ENCODE measurements at places on chromosomes 12 and 14.
A peak's percentile ranks its signal among the peaks of the same experiment; 100 is the strongest.

- DNase-seq, result no peak
Measured at GRCh38 chr12:117900561-117900960, 68.2 kb downstream of the KSR2 start.

GRCh38 chr12:57720606-57721595 is 17.6 kb downstream of the AGAP2 start:
- DNase-seq, result no peak

GRCh38 chr12:30911207-30911606 is 15.3 kb upstream of the TSPAN11 start:
- DNase-seq, result no peak

GRCh38 chr14:22319526-22320361 is 269.3 kb downstream of the DAD1 start:
- DNase-seq, result no peak

DNA sequence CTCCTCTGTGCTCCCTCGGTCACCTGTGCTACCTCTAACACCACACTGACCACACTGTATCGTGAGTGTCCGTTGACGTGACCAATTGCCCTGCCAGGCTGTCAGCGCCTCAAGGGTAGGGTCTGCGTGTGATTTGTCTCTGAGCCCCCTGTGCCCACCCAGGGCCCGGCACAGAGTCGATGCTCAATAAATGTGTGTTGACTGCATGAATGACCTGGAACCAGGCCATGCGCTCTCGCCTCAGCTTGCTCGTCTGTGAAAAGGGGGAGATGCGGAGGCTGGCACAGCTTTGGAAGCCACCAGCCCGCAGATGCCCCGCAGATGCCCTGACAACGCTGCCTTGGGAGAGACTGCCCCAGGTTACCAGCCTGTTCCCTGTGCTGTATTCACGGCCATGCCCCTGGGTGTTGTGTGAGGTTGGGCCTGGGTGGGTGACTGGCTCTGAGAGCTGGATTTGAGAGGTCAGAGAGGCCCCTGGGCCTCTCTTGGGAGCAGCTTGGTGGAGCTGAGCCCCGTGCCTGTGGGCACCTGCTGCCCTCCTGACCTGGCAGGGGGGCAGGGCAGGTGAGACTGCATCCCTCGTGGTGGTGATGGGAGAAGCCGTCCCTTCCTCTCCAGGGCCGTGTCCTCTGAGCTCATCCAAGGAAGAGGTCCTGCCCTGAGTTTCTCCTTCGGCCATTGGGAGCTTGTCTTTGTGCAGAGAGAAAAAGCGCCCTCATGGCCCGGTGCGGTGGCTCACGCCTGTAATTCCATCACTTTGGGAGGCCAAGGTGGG is 43.2 kb downstream of the CYP46A1 start:
- DNase-seq, result no peak

DNA sequence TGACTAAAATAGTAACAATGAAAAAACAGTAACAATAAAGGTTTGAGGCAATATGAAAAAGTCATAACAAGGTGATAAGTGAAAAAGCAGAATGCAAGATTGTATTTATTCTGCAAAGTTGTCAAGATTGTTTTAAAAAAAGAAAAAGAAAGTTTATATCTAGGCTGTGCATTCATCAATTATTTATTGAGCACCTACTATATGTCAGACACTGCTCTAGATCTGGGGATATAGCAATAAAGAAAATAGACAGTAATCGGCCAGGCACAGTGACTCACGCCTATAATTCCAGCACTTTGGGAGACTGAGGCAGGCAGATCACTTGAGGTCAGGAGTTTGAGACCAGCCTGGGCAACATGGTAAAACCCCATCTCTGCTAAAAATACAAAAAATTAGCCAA is 3.8 kb downstream of the PLA2G1B start:
- DNase-seq, result no peak

- DNase-seq, result peak; percentile 47
Measured at GRCh38 chr14:94129758-94130414, 482 bp upstream of the IFI27L2 start.

DNA sequence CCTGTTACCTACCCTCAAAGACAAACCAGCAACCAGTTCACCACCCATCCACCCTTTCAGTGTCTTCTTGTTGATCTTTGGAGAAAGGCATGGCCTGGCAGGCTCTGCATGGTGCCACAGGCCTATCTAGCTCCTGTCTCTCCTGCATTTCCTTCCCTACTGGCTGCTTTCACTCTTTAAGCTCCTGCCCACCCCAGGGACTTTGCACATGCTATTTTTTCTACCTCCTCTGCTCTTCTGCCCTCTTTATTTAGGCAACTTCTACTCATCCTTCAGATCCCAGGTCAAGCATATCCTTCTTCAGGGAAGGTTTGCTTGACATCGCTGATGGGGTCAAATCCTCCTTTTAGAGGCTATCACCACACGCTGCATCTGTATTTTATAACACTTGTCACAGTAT is 27.1 kb upstream of the GPRC5A start:
- DNase-seq, result no peak

- DNase-seq, result no peak
Measured at GRCh38 chr14:76985540-76986230, 42.8 kb downstream of the IRF2BPL start.

GRCh38 chr14:36212577-36212976 is 36.1 kb upstream of the PTCSC3 start:
- no peak for DNase-seq

- no peak for DNase-seq
Measured at GRCh38 chr12:52600475-52600874, 788 bp downstream of the KRT72 start.

DNA sequence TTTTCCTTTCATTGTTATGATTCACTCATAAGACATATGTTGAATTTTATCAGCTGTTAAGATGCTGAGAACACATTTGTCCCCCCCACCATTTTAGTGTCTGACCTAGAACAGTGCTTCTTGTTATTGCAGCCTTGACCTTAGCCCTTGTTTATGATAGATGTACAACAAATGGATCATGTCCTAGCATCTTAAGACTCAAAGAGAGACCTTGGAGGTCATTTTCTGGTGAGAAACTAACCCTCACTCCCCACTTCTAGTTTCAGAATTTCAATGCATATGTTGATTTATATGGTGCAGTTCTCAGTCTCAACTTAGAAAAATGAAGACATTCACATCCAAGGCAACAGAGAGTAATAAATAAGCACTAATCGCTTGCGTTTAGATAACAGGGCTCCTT is 391.2 kb downstream of the AEBP2 start:
- no peak for DNase-seq

DNA sequence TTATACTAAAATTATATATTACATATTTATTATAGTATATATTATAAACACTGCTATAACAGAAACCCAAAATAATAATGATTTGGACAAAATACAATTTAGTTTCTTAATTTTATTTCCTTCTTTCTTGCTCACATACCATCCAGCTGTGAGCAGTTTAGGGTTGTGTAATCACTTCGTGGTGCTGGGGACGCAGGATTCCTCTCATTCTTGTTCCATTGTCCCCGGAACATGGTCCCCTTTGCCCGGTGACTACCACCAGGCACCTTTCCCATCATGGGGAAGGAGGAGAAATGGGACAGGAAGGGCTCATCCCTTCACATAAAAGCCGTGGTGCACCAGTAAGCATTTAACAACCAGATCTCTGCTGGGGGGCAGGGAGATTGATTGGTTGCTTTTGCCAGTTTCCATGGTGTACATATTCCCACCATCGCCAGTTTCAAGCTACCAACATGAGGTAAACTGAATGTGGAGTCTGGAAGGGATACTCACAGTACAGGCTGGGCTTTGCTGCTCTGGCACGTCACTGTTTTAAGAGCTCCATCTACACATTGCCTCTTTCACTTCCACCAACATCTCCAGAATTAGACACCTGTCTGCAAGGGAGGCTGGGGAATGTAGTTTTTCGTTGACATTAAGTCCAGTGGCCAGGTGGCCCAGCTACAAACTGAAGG is 191.5 kb downstream of the TMEM132C start:
- DNase-seq, result no peak

DNA sequence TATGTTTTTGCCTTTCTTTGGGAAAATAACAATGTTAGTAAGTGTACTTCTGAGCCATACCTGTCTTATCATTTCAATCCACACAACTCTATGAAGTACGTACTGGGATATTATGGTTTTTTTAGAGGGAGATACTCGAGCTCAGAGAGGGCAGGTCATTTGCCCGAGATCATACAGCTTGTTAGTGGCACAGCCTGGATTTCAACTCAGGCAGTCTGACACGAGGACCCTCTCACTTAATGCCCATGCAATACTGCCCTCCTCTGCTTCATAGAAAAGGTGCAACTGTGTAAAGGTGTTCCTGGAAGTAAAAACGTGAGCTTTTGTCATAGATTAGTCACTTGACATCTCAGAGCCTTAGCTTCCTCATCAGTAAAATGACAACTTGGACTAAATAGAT is 128.0 kb downstream of the NDUFA12 start:
- peak; percentile 42 for DNase-seq

- no peak for DNase-seq
Measured at GRCh38 chr14:67079846-67080245, 109.4 kb upstream of the GARIN2 start.

GRCh38 chr14:46920542-46920941 is 269.0 kb upstream of the RPL10L start:
- no peak for DNase-seq

DNA sequence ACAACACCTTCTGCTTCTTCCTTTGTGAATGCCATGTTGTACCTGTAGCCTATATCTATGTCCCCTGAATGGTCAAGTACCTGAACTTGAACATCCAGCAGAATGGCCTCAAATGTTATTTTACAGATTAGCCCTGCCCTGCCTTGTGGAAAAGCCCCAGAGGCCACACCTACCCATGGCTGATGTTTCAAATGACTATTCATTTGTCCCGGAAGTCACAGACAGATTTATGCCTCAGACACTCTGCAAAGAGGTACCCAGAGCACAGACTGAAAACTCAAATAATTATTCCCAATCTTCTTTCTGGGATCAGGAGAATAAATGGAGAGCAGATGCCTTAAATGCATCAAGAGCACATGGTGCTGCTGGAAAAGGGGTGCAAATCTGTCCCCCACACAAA is 13.0 kb upstream of the DPF3 start:
- no peak for DNase-seq

DNA sequence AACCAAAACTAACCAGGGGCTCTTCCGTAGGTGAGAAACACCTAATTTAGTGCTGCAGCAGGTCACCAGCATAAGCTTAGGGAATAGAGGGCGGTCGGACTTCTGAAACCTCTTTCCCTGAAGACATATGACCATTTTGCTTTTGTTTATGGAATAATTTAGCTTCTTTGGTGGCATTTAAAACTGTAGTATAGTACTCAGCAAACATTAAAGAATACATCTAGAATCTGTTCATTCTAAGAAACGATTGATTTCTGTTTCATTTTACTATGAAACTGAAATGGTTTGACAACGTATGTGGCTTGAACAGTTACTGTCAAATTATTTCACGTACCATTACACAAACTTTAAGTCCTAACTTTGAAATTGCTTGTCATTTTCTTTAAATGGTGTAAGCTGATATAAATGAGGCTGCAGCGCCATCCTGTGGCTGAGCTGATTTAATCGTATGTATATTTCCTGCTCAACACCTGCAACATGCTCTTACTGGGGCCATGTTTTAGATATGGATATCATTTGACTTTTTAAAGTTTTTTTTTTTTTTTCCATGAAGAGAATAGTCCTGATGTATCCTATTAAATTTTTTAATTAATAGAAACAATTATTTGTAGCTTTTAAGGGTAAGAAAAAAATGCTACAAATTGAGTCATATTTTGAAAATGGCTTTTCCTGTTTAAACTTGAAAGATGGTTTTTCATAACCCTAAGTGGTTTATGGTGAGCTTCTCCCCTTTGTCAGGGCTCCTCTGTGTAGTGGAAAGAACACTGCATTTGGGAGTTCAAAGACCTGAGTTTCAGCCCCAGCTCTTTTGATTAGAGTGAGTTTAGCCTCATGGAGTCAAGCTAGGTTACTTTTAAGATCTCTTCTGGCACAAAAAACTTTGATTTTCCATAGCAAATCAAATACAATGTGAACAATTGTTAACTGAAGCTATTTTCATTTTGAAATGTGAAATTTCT is 27.4 kb downstream of the CFAP54 start:
- peak; percentile 73 for DNase-seq

DNA sequence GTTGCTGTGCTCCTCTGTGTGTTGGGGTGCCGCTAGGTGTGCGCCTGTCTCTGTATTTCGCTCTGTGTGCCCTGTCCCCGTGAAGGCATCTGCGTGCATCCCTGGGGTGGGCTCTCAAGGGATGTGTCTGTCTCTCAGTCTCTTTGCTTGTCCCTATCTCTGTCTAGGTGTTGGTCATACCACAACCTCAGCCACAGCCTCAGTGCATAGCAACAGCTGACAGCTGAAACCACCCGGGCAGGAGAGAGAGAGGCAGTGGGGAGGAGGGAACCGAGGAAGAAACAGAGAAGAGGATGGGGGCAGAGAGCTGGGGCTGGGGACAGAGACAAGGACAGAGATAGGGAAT is 953 bp upstream of the NXPH4 start:
- peak; percentile 48 for DNase-seq

DNA sequence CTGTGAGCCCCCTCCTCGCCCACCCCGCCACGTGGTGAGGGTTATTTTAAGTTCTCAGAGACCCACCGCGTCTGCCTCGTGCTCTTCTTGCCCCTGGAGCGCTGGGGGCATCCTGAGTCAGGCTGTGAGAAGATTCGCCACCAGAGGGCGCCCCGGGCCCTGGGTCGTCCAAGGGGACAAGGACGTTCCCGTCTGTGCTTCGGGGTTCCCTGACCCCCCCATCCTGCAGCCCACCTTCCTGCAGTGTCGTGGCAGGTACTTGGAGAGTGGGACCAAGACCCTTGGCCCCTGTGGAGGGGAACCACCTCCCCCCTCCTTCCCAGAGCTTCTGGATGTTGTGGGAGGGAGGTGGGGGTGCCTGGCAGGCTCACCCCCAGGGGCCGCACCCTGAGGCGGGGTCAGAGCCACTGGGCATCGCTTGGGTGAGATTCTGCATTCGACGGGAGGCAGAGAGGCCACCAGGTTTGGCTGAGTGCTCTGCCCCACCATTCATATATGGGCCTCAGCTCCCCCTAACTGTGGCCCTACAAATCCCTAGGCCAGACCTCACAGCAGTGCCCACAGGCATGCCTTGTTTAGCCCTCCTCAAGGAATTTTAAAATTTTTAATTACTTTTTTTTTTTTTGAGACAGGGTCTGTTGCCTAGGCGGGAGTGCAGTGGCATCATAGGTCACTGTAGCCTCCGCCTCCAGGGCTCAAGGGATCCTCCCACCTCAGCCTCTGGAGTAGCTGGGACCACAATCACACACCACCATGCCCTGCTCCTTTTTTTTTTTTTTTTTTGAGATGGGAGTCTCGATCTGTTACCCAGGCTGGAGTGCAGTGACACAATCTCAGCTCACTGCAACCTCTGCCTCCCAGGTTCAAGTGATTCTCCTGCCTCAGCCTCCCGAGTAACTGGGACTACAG is 17.0 kb downstream of the RHOF start:
- peak; percentile 80 for DNase-seq

DNA sequence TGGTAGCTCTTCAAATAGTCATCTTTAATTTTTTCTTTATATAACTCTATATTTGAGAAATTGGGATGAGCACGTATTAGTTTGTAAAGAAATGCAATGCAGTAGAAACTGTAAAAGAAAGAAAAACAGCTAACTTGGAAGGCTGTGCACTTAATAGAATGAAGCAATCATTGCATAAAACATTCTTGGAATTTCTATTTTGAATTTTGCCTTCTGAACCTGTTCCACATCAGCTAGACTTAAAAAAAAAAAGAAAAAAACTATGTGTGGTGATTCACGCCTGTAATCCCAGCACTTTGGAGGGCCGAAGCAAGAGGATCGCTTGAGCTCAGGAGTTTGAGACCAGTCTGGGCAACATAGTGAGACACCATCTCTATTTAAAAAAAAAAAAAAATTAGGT is 29.4 kb downstream of the SCN8A start:
- no peak for DNase-seq

GRCh38 chr12:105912882-105913678 is 225.7 kb downstream of the NUAK1 start:
- no peak for DNase-seq

- no peak for DNase-seq
Measured at GRCh38 chr14:85221832-85222231, 308.1 kb upstream of the FLRT2 start.

All from CD4-positive, CD25-positive, alpha-beta regulatory T cell (primary cell).